ENCODE measurements at places on chromosomes 12 and 14.

GRCh38 chr12:2891240-2892053 lies 756 bp downstream of the TULP3 start:
- no peak for DNase-seq

GRCh38 chr12:22729957-22730443 lies 105.0 kb downstream of the ETNK1 start:
- DNase-seq, result no peak

DNA sequence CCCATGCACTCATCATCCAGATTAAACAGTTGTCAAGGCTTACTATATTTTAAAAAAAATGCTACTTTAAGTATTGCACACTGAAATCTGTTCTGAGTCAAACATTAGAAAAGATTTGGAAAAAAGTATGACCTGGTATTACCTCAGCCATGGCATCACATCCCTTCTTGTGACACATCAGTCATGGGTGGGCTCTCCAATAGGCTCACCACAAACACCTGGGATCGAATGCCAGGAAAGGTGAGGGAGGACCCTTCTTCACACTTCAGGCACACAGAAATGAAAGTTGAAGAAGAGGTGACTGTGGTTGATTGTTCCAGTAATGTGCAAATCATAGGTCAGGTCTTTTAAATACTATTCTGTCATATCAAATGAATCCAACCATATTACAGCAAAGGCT lies 36.6 kb upstream of the GZMB start:
- DNase-seq, result no peak

DNA sequence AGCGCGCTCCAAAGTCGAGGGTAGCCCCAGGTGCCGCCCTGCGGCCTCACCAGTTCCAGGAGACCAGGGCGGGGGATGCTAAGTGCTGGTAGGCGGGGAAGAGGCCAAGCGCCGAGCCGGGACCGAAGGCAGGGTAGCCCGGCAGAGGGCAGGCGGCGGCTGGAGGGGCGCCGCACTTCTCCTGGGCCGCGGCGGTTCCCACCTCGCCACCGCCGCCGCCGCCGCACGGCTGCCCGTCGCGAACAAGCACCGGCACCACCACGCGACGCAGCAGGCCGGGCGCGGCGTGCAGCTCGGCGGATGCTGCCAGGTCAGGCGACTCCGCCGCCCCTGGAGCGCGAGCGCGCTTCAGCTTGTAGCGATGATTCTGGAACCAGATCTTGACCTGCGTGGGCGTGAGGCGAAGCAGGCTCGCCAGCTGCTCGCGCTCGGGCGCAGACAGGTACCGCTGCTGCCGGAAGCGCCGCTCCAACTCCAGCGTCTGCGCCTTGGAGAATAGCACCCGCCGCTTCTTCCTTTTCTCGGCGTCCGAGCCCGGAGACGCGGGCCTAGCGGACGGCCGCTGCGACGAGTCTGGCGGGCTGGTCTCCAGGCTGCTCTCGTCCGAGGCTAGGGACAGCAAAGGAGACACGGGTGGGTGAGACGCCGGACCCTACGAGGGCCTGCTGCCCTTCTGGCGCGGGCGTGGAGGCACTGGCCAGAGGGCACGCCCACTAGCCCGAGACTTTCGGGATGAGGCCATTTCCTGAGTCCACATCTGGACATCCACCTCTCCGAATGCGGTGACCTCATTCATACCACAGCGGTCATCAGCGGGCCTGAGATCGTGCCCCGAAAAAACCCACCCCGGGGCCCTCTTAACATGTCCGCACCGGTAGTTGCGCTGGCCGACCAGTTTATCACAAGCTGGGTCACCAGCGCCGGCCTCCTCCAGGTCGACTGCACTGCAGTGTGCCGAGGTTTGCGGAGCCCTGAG lies 1.3 kb downstream of the NKX2-8 start:
- DNase-seq, result no peak

GRCh38 chr12:80121661-80122060 lies 22.3 kb downstream of the OTOGL start:
- DNase-seq, result no peak

GRCh38 chr12:47346251-47347019 lies 266.7 kb upstream of the AMIGO2 start:
- DNase-seq, result no peak

DNA sequence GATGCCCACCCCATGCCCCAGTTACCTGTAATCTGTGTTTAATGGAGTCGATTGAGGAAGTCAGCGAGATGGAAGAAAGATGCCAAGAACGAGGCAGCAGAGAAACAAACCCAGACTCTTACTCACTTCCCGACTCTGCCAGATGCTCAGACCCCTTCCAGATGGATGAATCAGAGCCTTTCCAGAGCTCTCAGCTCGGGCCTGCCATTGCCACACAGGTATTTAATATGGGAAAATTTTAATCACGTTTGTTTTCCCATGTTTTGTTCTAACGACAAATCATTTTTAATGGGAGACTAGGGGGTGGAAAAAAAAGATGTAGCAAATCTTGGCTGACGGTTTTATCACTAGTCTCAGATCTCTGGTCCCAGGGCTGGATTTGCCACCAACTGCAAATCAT lies 72.5 kb upstream of the SRRM4 start:
- DNase-seq, result no peak

GRCh38 chr14:100037353-100037752 lies 27.9 kb upstream of the EVL start:
- DNase-seq, result no peak

DNA sequence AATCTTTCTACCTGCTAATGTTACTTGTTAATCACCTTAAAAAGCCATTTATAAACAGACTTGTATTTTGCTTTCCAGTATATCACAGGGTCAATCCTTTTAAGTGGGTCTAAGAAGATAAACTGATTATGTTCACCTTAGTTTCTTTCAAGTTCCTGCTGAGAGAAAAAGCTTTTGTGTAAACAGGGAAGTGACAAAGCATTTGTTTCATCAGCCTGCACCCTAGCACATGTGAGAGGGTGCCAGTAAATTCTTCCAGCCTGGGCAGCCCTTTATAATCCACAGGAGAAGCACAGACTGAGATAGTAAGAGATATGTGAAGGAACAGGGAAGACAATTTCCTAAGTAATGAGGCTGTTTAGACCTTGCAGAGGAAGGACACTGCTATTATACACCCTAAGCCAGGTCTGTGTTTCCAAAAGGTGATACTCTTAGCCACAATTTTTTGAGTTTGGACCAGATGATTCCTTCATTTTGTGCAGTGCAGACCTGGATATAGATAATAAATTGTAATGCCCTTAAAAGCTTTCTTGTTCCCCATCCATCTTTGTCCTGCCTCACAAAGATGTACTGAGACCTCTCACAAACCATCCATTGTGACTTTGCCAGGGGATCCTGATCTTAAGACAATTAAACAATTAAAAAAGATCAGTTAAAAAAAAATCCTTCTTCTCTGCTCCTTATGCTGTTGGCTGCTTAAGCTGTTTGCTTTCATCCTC lies 150.7 kb downstream of the KTN1 start:
- DNase-seq, result no peak

- DNase-seq, result no peak
Measured at GRCh38 chr12:27185234-27186021, 58.7 kb upstream of the STK38L start.

DNA sequence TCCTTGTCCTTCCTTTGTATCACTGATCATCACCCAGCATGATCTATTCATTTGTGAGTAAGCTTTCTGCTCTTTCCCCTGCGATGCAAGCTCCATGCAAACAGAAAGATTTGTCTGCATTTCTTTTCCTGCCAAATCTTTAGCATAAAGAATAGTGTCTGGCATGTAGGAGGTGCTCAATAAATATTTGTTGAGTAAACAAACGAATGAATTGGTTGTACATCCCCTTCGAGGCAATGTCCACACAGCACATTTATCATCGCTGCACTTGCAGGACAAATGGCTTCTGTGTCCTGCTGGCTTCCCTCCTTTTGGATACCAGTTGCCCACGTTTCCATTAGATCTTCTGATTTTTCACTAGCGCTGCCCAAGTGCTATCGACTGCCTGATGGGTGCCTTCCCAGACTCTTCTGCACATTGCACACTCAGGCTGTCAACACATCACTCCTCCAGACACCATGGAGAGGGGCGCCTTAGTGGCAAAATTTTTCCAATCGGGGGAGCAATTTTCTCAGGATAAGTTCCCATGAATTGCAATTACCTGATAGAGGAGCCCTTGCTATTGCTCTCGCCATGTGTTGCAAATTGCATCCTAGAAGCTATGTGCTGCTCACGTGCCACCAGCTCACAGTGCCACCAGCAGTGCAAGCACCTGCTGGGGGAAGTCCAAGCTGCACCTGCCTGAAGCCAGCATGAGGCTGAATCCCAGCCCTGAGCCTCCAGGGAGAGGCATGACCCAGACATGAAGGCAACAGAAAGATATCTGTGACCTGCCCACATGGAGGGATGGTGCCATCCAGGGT lies 206.6 kb downstream of the KIF26A start:
- DNase-seq, result no peak

- DNase-seq, result no peak
Measured at GRCh38 chr12:75876832-75877762, 154.5 kb downstream of the PHLDA1 start.

- no peak for DNase-seq
Measured at GRCh38 chr12:1391722-1392121, 202.7 kb downstream of the FBXL14 start.

DNA sequence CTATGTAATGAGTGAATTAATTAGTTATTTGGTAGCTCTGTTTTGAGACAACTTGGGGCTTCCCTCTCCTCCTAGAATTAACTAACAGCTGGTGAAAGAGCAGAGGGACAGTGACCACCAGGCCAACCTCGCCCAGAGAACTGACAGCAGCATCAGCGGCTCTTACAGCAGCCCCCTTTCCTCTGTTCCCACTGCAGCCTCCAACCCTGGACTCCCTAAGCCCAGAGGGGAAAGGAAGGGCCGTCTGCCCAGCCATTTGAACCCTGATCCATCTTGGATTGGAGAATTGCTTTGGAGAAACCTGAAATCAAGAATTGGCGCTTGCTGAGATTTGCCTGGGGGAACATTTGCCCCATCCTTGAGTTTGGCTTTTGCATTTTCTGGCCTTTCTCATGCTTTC lies 45.5 kb downstream of the B4GALNT3 start:
- no peak for DNase-seq

GRCh38 chr12:124399622-124400021 lies 104.7 kb downstream of the RFLNA start:
- DNase-seq, result no peak

- no peak for DNase-seq
Measured at GRCh38 chr12:130795906-130796305, 43.1 kb downstream of the STX2 start.

GRCh38 chr12:129877411-129877810 lies 26.4 kb downstream of the TMEM132D start:
- DNase-seq, result no peak
